Hematopoietic multipotent progenitor cell treated with erythropoietin and hydrocortisone succinate and interleukin-3 and kit ligand, for 6 days (in vitro differentiated cells): ENCODE measurements at places on chromosomes 4 and X.

DNA sequence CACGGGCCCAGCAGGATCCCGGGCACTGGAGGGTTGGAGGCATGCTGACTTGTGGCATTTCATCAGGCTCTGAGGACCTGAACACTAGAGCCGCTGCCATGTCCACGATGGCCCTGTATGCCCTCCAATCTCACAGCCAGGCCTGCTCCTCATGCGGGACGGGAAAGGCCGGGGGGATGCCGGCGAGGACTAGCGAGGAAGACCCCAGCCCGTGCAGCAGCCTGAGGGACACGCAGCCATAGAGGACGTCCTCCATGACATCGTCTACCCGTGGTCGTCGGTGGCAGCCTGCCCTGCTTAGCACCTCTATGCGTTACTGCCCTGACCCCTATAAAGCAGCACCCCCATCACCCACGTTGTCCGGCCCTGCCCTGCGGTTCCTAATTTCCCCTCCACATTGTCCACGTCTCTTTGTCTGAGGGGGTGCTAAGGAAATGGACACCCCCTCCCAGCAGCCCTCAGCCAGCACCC, 32.6 kb downstream of the HMX1 start:
- DNase-seq: no peak

DNA sequence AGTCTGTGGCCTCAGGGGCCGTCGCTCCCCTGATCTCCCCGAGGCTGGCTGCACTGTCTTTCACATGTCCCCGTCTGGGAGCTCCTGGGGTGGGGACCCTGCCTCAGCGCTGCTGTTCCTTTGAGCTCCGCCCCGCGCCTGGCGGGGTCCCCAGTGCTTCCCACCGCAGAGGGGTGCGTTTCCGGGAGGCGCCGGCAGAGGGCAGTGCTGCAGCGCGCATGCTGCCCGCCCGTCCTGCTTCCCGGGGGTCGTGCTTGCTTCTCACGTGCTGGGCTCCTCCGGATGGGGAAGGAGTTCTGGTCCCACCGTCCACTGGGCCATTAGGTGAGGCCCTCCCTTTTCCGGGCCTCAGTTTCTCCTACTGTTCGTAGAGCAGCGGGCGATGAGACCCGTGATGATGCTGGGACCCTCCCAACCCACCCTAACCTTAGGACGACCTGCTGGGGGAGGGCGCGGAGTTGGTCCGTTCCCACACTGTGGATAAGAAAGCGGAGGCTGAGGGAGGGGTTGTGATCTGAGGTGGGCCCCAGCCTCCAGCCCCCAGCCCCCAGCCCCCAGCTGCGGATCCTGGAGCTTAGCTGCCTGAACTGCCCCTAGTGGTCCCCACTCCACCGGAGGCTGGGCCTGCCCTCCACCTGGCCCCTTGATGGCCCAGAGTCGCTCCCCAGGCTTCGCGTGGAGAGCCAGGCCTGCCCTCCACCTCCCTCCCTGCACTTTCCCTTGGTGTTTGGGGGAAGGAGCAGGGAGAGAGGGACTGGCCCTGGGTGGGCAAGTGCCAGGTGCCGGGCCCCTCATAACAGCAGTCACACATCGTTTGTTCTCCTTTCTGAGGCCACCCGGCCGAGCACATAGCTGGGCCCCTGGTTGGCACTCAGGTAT, 15.3 kb downstream of the CPZ start:
- DNase-seq: peak; percentile 23

- no peak for DNase-seq
Measured at GRCh38 chr4:119498527-119498926, 130.1 kb downstream of the PDE5A start.

DNA sequence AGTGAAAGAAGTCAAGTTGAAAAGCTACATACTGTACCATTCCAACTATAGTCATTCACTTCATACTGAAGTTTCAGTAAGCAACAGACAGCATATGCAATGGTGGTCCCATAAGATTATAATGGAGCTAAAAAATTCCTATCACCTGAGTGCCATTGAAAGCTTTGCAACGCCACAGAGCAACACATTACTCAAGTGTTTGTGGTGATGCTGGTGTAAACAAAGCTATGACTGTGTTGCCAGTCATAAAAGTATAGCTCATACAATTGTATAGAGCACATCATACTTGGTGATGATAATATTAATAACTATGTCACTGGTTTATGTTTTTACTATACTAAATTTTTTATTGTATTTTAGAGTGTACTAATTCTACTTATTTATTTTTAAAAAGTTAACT, 78.9 kb downstream of the NAF1 start:
- no peak for DNase-seq

DNA sequence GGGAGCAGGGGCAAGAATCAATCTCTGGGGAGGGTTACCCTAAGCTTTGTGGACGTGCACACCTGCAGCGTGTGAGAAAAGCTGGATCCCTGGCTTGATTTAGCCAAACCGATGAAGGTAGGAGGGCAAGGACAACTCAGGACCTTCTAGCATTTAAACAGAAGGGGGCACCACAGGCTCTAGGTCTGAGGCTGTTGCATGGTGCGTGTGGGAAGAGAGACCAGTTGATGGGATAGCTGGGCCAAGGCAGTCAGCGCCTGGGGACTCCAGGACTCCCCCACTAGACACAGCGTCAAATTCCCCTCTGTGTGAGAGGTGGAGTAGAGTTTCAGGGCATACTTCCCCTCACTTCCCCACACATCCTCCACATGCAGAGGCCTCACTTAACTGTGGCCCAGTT, 4.3 kb downstream of the GABRQ start:
- peak; percentile 4 for DNase-seq

- DNase-seq: no peak
Measured at GRCh38 chr4:149838036-149838435, 22.4 kb upstream of the IQCM start.

DNA sequence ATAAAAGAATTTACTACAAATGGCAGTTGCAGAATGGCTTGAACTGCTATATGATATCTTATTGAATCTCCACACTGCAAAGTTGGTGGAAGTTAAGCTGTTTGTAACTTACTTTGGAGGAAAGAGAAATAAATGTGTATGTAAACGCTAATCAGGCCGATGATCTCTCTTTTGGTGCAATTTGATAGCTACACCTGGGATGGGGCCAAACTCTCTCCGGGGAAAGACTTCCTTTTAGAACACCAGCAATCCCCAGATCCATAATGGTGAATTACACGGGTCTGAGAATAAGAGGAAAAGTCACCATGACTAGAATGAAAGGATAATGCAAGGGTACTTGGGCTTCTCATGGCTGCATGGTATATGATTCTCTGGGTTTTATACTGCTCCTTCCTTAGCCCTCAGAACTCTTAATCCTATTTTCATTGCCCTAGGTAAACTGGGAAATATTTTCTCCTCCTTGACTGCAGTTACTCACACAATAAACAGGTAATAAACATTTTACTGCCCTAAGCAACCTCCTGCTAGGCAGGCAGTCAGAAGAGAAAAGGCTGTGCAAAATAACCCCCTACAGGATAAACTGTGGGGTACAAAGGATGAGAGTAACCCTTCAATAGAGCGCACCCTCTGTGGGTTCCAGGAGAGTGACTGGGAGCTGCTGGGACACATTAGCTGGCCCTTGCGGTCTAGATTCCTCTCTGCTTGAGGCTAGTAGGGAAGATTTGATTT, 109.3 kb downstream of the MGST2 start:
- no peak for DNase-seq

- DNase-seq: no peak
Measured at GRCh38 chr4:2080429-2081300, 21.5 kb downstream of the NAT8L start.

DNA sequence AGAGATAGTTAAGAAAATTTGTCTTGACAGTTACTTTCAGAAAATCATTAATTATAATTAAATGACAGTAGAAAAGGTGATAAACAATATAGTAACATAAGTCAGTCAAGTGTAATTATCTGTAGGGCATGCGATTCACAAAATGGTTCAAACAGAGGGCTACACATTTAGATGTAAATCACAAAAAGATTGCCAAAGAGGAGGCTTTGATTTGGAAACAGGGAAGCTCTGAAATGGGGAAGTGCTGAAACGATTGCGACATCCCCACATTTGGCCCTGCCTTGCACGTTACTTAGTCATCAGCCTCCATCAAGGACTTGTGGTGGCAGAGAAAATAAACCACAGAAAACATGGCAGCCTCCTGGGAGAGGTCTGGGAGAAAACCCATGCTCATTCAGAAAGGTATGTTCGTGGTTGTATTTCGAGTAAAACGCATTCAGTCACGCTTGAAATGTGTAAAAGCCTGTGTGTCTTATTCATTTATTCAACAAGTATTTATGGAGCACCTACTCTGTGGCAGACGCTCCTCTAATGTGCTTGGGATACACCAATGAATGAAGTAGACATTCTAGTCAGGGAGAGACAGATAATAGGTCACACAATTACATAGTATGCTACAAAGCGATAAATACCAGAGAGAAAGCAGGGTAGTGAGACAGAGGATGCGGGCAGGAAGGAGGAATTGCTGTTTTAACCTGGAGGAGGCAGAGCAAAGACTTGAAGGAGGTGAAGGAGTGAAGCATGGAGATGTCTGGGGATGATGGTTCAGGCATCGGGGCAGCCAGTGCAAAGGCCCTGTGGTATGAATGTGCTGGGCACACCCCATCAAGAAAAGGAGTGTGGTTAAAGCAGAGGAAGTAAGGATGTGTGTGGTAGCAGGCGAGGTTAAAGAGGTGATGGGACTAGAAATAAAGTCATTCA, 7.8 kb downstream of the RBM47 start:
- DNase-seq: peak; percentile 86
